ENCODE measurements at places on chromosomes 4 and X.

GRCh38 chrX:140091125-140091886 lies 126.0 kb upstream of the CXorf66 start:
- H3K36me3 ChIP-seq: no peaks in the 10 kb centered on the region
- peaks cover 3% of the 10 kb centered on the region for H3K4me1 ChIP-seq
- no peak overlapping the region for H3K27ac ChIP-seq
- peaks cover 20% of the 10 kb centered on the region for H3K27me3 ChIP-seq
- peak; percentile 25 for DNase-seq

GRCh38 chrX:88584283-88584682 lies 162.7 kb upstream of the CPXCR1 start:
- H3K4me3 ChIP-seq: no peak overlapping the region
- no peaks in the 10 kb centered on the region for H3K27me3 ChIP-seq
- H3K36me3 ChIP-seq: no peaks in the 10 kb centered on the region
- H3K4me1 ChIP-seq: no peaks in the 10 kb centered on the region
- no peak for DNase-seq
- no peak overlapping the region for H3K27ac ChIP-seq

DNA sequence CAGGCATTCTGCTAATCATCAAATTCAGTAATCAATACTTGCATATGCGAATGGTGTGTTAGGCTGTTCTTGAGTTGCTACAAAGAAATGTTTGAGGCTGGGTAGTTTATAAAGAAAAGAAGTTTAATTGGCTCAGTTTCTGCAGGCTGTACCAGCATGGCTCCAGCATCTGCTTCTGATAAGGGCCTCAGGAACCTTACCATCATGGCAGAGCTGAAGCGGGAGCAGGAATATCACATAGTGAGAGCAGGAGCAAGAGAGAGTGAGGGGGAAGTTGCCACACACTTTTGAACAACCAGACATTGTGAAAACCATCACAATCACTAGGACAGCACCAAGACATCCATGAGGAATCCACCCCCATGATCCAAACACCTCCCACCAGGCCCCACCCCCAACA lies 344.7 kb upstream of the FAM241A start:
- no peaks in the 10 kb centered on the region for H3K4me1 ChIP-seq
- H3K27ac ChIP-seq: no peak overlapping the region
- no peaks in the 10 kb centered on the region for H3K27me3 ChIP-seq
- no peak for DNase-seq

GRCh38 chrX:2901367-2902036 lies 27.6 kb downstream of the ARSD start:
- no peak for DNase-seq
- no peak overlapping the region for H3K4me3 ChIP-seq
- no peaks in the 10 kb centered on the region for H3K36me3 ChIP-seq
- H3K27me3 ChIP-seq: no peaks in the 10 kb centered on the region
- no peaks in the 10 kb centered on the region for H3K4me1 ChIP-seq

GRCh38 chr4:148330724-148331123 lies 111.5 kb downstream of the NR3C2 start:
- no peak overlapping the region for H3K4me3 ChIP-seq
- no peaks in the 10 kb centered on the region for H3K27me3 ChIP-seq
- H3K36me3 ChIP-seq: no peaks in the 10 kb centered on the region

DNA sequence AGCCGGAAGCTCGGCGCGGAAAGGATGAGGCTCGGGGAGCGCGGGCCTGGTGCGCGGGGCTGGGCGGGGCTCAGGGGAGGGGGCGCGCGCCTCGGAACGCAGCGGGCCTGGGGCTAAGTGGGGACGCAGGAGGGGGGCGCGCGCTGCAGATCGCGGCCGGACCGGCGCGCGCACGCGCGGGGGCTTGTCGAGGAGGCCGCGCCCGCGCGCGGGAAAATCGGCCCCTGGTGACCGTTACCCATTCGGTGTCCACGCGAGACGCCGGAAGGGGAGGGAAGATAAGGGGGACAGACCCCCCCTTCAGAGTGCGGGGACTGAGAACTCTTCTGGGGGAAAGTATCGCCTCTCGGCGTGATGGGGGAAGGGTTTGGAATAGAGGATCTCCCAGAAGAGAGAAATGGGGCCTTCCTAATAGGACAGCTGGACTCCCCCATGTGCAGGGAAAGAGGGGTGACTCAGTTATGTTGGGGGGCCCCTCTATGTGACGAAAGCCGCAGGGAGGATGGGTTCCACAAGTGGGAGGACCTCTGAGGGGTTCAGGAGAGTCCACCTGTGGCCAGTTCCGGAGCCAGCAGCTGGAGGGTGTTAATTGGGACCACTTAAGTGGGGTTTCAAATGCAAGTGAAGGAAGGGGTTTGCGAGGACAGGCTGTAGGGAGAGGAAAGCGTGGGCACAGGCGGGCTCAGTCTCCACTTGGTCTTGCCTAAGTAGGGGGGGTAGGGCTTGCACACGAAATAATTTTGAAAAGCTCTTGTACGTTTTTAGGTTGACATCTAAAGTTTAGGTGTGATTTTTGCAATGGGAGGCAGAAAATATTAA lies 584 bp downstream of the SUV39H1 start:
- H3K27ac ChIP-seq: peak overlapping the region; percentile 90
- H3K27me3 ChIP-seq: no peaks in the 10 kb centered on the region
- peak overlapping the region; percentile 73 for H3K4me3 ChIP-seq

DNA sequence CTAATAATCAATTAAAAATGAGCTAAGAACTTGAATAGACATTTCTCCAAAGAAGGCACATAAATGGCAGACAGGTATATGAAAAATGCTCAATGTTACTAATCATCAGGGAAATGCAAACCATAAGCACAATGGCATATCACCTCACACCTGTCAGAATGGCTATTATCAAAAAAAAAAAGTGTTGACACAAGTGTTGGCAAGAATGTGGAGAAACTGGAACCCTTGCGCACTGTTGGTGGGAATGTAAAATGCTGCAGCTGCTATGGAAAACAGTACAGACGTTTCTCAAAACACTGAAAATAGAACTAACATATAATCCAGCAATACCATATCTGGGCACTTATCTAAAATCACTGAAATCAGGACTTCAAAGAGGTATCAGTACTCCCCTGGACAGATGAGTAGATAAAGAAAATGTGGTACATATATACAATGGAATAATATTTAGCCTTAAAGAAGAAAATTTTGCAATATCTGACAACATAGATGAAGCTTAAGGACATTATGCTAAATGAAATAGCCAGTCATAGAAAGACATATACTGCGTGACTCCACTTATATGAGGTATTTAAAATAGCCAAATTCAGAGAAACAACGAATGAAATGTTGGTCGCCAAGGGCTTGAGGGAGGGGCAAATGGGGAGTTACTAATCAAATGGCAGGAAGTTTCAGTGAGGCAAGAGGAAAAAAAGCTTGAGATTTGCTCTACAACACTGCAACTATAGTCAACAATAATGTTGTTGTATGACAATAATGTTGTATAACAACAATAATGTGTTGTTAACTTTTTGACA lies 175.5 kb downstream of the WDFY3 start:
- DNase-seq: no peak
- no peaks in the 10 kb centered on the region for H3K4me1 ChIP-seq
- H3K27ac ChIP-seq: no peak overlapping the region
- peaks cover 74% of the 10 kb centered on the region for H3K36me3 ChIP-seq
- H3K27me3 ChIP-seq: no peaks in the 10 kb centered on the region

DNA sequence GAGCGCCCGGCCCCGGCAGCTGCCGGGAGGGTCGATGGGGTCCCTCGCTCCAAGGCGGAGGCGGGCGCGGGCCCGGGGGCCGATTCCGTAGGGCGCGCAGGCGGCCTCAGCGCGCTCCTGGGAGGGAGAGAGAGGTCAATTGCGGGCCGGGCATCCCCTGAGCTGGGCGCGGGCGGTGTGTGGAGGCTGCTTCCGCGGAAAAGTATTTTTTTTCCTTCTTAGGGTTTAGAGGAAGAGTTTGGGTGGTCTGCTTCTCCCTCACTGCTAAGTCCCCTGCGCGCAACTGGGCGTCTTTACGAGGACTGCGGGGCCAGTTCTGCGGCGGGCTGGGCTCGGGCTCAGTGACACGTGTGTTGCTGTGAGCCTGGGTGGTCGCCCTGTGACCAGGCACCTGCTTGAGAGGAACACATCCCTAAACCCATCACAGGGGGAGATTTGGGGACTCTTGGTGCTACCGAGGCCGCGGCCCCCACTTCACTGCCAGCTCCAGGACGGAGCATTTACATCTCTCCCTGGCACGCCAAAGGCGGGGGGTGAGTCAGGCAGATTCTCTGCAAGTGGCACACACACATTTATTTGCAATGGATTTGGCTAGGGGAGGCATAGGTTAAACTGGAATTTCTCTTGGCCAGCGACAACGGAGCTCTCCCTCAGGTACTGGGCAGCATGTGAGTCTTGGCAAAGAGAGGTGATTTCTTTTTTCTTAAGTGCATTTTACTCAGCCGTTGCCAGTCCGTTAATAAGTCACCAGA lies 151.2 kb upstream of the SLC4A4 start:
- peak overlapping the region; percentile 84 for H3K4me3 ChIP-seq
- peak overlapping the region; percentile 90 for H3K27ac ChIP-seq
- peak; percentile 23 for DNase-seq
- peaks cover 26% of the 10 kb centered on the region for H3K27me3 ChIP-seq

GRCh38 chr4:160983035-160983434 lies 1180.8 kb downstream of the FSTL5 start:
- DNase-seq: no peak
- no peaks in the 10 kb centered on the region for H3K36me3 ChIP-seq
- no peak overlapping the region for H3K27ac ChIP-seq
- H3K27me3 ChIP-seq: no peaks in the 10 kb centered on the region

DNA sequence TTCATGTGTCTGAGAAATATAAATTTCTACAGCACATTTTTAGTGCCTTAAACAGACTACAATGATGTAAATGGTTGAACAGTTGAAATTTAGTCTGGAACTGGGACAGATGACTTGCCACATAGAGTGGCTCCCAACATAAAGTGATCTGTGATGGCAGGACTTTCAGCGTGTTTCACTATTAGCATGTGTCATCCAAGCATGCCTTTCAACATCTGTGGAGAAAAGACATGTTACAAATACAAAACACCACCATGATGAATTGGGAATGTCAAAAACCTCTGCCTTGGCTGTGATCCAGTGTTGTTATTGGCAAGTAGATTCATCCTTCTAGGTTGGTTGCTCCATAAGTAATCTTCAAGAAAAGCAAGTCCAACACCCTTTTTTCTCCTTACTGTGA lies 348.7 kb downstream of the MAPK10 start:
- no peaks in the 10 kb centered on the region for H3K36me3 ChIP-seq
- H3K27me3 ChIP-seq: no peaks in the 10 kb centered on the region
- H3K27ac ChIP-seq: no peak overlapping the region
- DNase-seq: no peak
- peaks cover 25% of the 10 kb centered on the region for H3K4me1 ChIP-seq

DNA sequence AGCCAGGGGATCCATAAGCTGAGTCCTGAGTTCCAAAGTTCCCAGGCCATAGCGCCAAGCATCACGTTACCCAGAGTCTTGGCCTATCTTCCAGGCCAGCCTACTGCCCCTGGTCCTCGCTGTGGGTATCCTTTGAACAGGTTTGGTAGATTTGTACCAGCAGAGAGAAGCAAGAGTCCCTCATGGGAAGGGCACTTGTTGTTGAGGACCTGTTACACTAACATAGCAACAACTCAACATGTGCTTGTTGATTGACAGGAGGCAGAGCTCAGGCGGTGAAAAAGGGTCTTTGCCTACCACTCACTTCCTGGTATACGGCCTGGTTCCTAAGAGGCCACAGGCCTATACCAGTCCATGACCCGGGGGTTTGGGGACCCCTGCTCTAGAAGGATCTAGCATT lies 138.4 kb downstream of the RASL11B start:
- peaks cover 48% of the 10 kb centered on the region for H3K4me1 ChIP-seq
- no peak for DNase-seq
- H3K4me3 ChIP-seq: no peak overlapping the region
- H3K27me3 ChIP-seq: no peaks in the 10 kb centered on the region
- H3K36me3 ChIP-seq: no peaks in the 10 kb centered on the region

DNA sequence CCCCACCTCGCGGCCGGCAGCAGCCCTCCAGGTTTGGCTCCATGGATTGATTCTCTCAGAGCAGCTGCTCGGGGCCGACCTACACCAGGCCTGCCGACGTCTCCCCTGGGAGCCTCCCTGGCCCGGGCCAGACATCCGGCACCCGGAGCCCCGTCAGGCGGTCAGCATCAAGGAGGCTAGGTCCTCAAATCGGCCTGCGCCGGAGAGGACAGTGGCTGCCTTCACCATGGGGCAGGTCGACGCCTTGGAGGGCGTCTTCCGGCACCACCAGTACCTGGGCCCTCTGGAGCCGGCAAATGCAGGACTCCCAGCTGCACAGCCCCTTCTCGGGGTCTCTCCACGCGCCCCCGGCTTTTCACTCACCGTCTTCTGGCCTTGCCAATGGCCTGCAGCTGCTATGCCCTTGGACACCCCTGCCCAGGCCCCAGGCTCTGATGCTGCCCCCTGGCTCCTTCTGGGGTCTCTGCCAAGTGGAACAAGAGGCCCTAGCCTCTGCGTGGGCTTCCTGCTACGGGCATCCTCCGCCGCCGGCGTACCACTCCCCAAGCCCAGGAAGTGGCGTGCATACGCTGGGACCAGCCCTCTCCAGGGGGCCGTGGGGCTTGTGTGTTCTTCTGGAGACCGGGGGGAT lies 341.8 kb downstream of the MAGEB5 start:
- no peaks in the 10 kb centered on the region for H3K27me3 ChIP-seq
- DNase-seq: no peak
- no peaks in the 10 kb centered on the region for H3K36me3 ChIP-seq
- no peaks in the 10 kb centered on the region for H3K4me1 ChIP-seq
- no peak overlapping the region for H3K4me3 ChIP-seq
- H3K27ac ChIP-seq: no peak overlapping the region

DNA sequence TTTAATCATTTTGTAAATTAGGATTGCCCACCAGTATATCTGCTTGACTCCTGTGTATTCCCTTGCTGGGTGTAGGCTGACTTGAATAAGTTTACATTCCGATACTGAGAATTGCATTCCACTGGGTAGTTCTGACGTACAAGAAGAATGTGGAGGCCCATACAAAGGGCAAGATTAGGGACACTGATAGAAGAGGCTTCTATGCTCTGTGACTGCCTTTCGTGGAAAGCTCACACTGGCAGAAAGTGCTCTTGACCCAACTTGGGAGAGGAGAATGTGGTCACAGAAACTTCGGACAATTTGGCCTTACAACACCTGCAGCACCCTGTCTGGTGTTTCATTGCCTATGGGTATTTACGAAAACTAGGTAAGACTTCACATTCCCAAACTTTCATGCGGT lies 126.3 kb downstream of the RAPGEF2 start:
- peak overlapping the region; percentile 64 for H3K4me3 ChIP-seq
- H3K27ac ChIP-seq: peak overlapping the region; percentile 91
- no peak for DNase-seq
- no peaks in the 10 kb centered on the region for H3K36me3 ChIP-seq
- H3K27me3 ChIP-seq: no peaks in the 10 kb centered on the region

GRCh38 chr4:77156912-77157858 lies at the start of gene CCNG2:
CCNG2 (plus strand) TSS chr4:77157207; CDS start chr4:77158533, 1,326 bp downstream.
- peak within 1 kb of the TSS; percentile 93 for H3K27ac ChIP-seq
- peak; percentile 85 for DNase-seq
- peaks cover 34% of the 10 kb centered on the region for H3K4me1 ChIP-seq
- H3K4me3 ChIP-seq: peak within 1 kb of the TSS; percentile 97

GRCh38 chr4:161702287-161702686 lies 461.5 kb downstream of the FSTL5 start:
- no peak overlapping the region for H3K27ac ChIP-seq
- H3K4me3 ChIP-seq: no peak overlapping the region
- no peaks in the 10 kb centered on the region for H3K36me3 ChIP-seq
- no peaks in the 10 kb centered on the region for H3K27me3 ChIP-seq
- DNase-seq: no peak
- no peaks in the 10 kb centered on the region for H3K4me1 ChIP-seq
